ENCODE measurements at places on chromosomes 5 and 9.

- DNase-seq = no peak
These were observed 264.8 kb downstream of the KIAA0825 start for GRCh38 chr5:94353605-94354004.

DNA sequence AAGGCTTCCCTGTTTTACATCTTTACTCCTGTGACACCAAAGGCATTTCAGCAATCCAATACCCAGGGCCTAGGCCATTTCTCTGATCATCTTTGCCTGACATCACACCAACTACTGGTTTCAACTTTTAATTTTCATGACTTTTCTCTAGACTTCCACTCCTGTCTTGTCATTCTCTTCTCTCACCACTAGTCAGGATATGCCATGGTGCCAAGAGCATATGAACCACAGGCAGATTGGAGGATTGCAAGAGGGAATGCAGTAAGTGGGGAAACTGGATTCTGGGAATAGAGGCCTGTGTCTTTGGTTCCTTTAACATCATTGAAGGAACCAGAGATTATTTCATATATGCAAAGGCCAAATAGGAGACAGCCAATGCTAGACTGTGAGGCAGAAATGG lies 69.3 kb downstream of the ANKRD31 start:
- no peak for DNase-seq

DNA sequence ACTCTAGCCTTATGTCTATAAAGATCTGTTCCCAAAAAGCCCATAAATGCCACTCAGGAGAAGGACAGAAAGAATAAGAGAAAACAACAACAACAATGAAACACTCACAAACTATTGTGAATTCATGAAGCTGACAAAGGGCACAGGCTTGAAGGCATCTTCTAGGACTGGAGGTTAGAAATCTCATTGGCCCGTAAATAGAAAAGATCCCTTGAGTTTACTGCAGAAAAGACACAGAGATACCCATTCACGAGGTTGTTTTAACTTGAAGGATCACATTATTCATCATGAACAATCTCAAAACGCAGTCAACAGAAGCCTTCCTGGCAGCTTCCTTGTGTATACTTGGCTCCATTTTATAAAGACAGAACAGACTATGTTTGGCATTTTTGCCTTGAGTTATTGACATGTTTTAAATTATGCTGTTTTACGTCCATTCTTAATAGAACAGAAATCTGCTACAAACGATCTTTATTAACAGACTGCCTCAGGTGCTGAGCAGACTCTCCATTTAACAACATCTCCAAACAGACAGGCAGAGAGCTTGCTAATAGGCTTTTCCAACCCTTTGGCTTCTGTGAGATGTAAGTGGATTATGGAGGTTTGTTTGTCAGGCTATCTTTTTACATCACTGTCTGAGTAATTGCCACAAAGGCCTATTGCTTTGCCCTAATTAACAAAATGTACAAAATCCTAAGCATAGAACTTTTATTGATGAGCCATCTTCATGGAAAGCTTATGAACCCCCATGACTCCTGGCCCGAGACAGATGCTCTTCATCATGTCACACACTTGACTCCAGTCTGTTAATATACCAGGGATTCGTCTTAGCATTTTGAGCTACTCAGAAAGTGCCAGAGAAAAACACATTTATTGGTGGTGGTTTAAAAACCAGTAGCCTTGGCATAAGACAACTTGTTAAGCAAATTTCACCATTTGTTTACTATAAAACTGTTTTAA lies 735.3 kb upstream of the ZNF608 start:
- DNase-seq = no peak

GRCh38 chr9:118362123-118362522 lies 657.9 kb downstream of the TLR4 start:
- no peak for DNase-seq

GRCh38 chr5:116766470-116766947 lies 191.9 kb upstream of the SEMA6A start:
- DNase-seq = no peak

GRCh38 chr9:35714123-35714522 lies 17.9 kb downstream of the TLN1 start:
- DNase-seq = no peak

DNA sequence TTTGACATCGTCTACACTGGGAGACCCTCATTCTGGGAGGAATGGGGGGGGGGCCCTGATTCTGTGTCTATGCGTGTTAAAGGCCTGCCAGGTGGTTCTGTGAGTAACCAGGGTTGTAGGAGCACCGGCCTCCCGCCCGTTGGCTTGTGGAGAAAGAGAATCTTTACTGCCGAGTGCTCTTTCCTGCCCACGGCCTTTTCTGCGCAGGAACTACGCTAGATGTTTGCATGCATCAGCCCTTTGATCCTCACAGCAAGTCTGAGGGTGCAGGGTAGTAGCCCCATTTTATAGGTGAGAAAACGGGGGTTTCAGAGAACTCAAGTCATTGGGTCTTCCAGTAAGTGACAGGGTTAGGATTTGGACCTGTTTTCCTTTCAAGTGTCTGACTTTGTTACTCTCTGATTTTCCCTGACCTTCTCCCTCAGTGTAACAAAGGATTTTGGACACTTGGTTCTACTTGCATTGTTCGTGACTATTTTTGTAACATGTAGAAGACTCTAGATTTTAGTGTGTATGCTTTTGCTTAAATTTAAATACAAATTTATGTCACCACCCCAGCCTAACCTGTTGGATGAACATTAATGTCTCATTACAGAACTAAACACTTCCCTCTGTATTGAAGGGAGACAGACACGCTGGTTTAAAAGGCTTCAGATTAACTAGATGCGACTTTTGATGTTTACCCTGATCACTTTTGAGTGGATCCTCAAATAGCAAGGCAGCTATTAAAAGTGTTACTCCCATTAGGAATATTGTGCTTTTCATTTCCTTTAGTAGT lies 22.0 kb downstream of the MAST4 start:
- no peak for DNase-seq

DNA sequence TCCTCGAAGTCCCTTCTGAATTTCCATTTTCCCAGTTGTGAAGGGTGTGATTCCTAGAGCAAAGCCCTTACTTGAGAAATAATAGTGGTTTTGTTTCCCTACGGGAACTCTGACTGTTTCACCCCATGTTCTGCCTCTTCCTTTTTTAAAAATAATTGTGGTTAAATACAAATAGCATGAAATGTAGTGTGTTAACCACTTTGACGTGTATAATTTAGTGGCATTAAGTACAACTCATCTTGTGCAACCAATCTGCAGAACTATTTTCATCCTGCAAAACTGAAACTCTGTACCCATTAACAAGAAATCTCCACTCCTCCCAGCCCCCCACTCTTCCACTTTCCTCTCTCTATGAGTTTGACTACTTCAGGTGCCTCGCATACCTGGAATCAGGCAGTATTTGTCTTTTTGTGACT lies 35.6 kb upstream of the HAND1 start:
- DNase-seq = no peak

Data from anterior cingulate cortex (tissue), 58 donors.